NCI-H526 treated with DMSO at 0.1 percent for 48 hours (cell line): ENCODE measurements at places on chromosomes 7 and 10.
A peak's percentile ranks its signal among the peaks of the same experiment; 100 is the strongest.

- DNase-seq: no peak
Observed at GRCh38 chr10:35397953-35398352, 61.6 kb downstream of the CCNY start.

DNA sequence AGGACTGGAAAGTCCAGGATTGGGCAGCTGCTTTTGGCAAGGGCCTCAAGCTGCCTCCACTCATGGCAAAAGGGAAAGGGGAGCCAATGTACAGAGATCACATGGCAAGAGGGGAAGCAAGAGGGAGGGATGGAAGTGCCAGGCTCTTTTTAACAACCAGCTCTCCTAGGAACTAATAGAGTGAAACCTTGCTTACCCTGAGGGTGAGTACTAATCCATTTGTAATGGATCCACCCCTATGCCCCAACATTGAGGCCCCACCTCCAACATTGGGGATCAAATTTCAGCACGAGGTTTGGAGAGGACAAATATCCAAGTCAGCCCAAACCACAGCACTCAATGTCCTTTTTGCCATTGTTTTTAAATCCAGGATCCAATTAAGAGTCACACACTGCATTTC is 12.5 kb downstream of the HABP2 start:
- DNase-seq: no peak

GRCh38 chr7:115097175-115097671 is 175.3 kb downstream of the MDFIC start:
- no peak for DNase-seq

DNA sequence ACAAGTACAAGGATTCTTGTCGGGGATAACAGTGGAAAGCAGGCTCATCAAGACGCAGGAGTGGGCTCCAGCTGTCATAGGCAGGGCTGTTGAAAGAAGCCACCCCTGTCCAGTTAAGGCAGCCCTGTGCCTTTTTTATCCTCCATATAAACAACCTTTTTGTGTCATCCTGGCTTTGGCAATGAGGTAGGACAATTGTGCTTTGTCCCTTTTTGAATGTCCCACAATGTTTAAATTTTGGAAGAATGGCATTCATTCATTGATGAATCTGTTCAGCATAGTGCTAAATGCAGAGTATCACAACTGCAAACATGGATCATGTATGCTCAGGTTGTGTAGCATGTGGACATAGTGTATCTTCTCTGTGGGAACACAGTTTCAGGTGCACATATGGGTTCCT is 66.7 kb downstream of the UBE3C start:
- no peak for DNase-seq

- no peak for DNase-seq
Observed at GRCh38 chr7:990352-990932, 7.5 kb downstream of the CYP2W1 start.

GRCh38 chr7:3154881-3155494 is 111.3 kb upstream of the CARD11 start:
- peak; percentile 13 for DNase-seq

GRCh38 chr7:143325240-143325639 is 9.3 kb downstream of the CLCN1 start:
- peak; percentile 73 for DNase-seq

DNA sequence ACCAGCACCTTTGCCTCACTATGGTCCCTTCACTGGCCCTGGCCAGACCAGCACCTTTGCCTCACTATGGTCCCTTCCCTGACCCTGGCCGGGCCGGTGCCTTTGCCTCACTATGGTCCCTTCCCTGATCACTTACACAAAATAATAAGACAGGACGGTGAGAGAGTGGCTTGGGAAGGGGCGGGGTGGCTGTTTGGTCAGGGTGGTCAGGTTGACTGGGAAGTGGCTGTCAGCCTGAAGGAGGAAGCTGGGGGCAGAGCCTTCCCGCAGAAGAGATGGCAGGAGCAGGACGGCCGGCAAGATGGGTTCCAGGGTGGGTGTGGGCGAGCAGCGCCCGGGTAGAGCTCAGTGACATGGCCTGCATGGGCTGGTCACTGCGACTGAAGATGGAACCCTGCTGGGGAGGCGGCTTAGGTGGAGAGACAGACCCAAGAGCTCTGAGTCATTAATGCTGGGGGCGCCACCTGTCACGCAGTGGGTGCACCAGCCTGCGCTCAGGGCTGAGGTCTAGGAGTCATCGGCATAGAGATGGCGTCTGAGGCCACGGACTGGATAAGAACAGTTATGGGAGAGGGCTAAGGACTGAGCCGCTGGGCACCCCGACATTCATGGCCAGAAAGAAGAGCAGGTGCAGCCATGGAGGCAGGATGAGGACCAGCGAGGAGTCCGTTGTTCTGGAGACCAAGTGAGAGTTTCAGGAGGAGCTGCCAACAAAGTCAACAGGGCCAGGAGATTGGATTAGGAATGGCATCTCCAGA is 91.8 kb downstream of the CHST15 start:
- no peak for DNase-seq

- DNase-seq: no peak
Observed at GRCh38 chr10:72524489-72524888, 101.4 kb downstream of the MICU1 start.

GRCh38 chr10:3825244-3825643 is 40.2 kb upstream of the KLF6 start:
- DNase-seq: no peak

GRCh38 chr10:28940158-28940888 is 263.0 kb downstream of the BAMBI start:
- DNase-seq: no peak

GRCh38 chr10:48490571-48490940 is 114.3 kb downstream of the ARHGAP22 start:
- no peak for DNase-seq

- no peak for DNase-seq
Observed at GRCh38 chr10:114719311-114719710, 61.2 kb upstream of the ABLIM1 start.

GRCh38 chr10:126738001-126738400 is 67.5 kb upstream of the C10orf90 start:
- DNase-seq: no peak

DNA sequence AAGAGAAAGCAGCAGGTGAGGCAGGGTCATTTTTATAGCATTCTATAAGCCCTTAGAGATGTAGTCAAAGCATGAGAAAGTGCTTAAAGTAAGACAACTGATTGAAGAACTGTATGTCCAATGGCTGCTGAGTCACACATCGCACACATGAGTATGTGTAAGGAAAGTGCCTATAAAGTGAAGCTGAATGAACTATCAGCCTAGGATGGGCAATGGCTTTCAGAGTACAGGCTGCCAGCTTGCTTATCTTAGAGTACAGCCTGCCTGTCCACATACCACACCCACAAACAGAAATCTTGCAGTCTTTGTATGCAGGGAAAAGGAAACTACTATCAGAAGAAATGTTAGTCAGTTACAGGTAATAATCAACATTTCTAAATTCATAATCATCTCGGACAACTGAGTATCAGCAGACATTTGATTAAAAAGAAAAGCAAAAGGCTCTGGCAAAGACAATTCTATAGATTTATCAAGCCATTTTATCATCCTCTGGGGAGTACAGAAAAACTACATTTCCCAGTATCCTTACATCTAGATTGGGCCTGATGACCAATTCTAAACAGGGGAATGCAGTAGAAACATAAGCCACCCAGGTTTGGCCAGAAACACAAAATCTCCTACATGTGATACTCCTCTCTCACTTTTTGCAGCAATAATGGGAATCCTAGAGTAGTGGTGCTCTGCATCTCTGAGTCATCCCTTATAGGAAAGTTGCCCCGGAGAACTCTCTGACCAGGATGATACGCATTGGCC is 16.2 kb upstream of the EPHB6 start:
- no peak for DNase-seq

DNA sequence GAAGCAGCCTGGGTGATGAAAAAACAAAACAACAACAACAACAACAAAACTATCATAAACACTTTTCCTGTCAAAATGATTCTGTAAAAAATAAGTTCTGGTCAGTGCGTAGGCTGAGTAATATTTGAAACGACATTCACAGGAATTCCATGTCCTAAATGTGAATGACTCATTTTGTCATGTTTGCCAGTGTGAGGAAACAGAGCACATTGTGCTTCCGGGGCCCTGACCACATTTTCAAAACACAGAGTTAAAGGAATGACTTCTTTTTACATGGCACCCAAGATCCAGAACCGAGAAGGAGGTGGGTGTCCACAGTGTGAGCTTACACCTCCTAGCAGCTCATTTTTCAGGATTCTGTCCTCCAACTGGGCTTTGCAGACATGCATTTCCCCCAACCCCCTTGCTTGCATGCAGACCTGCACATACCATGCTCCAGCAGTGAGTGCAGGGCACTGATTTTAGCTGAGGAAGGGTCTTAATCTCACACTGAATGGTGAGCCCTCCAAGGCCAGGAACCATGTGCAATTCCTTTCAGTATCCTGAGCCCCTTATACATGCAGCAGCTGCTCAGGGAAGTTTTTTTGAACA is 3.0 kb downstream of the CLRN3 start:
- no peak for DNase-seq

- DNase-seq: no peak
Observed at GRCh38 chr10:80630324-80630723, 92.6 kb downstream of the SH2D4B start.

- DNase-seq: no peak
Observed at GRCh38 chr10:78691301-78692030, 377.3 kb upstream of the ZMIZ1 start.

DNA sequence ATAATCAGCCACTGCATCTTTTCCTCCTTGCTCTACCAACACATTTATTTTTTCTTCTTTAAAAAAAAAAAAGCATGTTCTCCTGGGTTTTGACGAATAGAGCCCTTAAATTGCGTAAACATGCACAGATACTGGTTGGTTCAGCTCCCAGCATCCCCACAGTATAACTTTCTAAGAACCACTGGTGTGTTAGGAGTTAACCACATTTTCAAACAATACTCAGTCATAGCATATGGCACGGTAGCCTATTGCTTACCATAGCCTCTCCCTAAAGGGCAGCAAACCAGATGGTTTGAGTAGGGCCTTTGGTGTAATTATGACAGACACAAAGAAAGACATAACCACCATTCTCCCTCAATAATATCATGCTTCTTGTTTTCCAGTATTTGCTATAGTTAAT is 145.0 kb downstream of the LRRC4 start:
- no peak for DNase-seq

GRCh38 chr7:45075871-45076796 is 12.6 kb downstream of the NACAD start:
- DNase-seq: no peak

DNA sequence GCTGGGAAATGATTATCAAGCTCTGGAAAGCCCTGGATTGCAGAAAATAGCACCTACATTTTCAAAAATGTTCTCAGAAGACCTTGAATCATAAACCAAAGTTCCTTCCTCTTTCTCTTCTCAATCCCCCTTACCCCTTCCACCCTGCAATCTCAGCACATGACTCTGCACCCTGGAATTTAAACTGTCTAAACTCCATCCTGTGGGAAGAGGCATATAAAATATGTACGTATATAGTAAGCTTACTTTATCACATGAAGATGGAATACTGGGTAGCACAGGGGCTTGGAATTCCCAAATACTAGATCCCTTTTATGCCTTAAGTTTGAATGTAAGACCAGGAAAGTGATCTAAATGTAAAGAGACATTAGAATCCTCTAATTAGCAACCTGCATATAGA is 7.7 kb downstream of the AGMO start:
- no peak for DNase-seq

DNA sequence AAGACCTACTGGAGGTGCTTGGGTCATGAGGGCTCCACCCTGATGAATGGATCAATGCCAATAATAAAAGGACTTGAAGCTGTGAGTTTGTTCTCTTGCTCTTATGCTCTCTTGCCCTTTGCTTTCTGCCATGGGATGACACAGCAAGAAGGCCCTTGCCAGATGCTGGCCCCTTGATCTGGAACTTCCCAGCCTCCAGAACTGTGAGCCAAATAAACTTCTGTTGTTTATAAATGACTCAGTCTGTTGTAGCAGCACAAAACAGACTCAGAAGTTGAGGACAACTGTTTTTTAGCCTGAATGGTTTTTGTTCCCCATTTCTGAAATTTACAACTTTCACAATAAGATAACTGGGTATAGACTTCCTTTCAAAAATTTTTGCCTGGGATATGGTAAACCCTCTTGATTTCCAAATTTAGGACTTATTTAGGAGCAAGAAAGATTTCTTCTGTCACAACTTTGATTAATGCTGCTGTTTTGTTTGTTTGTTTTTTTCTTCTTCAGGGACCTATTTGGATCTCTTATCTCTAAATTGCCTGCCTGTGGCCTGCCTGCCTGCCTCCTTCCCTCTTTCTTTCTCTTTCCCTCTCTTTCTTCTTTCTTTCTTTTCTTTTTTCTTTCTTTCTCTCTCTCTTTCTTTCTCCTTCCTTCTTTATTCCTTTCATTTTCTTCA is 12.1 kb downstream of the ENTPD1 start:
- no peak for DNase-seq

GRCh38 chr7:113199136-113199535 is 80.8 kb upstream of the SMIM30 start:
- DNase-seq: no peak

DNA sequence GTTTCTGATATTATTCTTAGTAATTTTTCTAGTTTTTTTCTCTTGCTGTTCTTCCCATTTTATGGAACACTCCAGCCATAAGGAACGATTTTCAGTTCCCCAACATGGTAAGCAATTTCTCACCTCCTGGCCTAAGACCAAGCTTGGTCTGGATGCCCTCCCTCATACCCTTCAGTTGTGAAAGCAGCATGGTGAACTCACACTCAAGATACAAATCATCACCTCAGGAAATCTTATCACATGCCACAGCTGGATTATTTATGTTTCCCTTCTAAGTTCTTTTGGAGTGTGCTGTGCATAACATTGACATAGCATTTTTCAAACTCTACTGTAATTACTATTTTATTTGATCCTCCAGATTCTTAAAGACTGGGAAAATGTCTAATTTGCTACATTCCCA is 216.6 kb downstream of the AGMO start:
- DNase-seq: no peak

DNA sequence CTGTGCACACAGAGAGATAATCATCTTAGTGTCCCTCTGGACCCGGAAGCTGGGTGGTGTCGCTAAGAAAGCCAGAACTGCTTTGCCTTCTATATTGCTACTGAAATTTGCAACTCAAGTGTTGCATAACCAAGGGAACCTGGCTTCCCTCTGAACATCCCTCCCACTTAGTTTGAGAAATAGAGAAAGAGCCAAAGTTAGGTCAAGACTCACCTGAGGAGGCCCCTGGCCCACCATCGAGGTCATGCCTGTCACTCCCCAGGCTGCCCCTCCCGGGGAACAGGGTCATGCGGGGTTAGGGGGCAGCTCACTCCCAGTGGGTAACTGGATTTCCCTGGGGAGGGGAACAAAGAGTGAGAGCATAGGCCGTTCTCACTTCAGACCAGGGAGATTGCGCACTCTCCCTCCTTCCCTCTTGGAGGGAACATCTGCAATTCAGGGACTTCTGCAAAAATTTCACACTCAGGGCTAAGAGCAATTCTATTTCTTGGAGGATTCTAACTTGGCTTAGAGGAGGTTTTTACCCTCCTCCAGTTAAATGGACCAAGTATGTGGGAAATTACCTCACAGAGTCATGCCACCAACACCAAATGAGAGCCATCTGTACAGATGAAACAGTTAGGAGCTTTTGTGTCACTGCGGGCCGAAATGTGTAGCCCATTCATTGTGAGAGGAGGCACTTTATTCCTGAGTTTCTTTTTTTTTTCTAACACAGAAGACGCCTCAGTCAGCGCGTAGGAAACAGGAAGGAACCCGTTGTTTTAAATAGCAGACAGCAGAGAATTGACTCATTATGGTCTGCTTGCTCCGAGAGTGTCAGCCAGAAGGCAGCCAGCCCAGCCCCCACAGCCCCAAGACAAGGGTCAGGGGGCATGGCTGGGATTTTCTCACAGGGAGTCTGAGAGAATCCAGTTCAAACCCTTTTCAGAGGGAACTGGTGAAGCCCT is 221.3 kb downstream of the ARHGAP12 start:
- no peak for DNase-seq

GRCh38 chr7:16649196-16649595 is 3.2 kb downstream of the BZW2 start:
- no peak for DNase-seq
